ENCODE measurements at places on chromosomes 5 and 9.

DNA sequence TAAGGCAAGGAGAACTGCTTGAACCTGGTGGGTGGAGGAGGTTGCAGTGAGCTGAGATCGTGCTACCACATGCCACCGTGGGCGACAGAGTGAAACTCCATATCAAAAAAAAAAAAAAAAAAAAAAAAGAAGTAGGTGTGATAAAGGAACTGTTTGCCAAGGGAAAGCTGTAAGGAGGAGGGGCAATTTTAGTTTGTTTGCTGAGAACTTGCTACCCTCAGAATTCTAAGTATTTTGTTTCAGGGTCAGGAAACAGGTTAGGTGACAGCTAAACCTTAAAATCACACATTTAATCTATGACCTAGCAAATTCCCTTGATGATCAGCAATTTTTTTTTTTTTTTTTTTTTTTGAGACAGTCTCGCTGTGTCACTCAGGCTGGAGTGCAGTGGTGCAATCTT lies 7.2 kb upstream of the ARRDC3 start:
- no peak for DNase-seq

GRCh38 chr5:118224546-118224945 lies 763.8 kb downstream of the DTWD2 start:
- no peak for DNase-seq

- no peak for DNase-seq
Observed at GRCh38 chr9:5850724-5851122, 17.8 kb upstream of the ERMP1 start.

DNA sequence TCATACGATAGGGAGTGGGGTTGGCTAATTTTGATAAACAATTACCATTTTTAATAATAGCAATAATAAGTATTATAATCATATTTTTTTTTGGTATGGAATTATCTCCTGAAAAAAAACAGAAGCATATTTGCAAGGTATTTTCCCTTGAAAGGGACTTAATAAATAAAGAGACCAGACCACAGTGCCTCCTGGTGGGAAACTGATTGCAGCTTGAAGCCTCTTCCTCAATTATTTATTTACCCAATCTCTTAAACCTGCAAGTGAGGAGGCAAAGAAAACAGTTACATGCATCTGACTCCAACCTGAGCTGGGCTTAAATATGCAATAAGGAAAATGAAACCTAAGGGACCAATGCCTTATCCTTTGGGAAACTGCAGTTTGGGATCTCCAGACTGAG lies 388.1 kb upstream of the ACO1 start:
- no peak for DNase-seq

GRCh38 chr5:56326116-56326515 lies 93.0 kb upstream of the ANKRD55 start:
- no peak for DNase-seq

DNA sequence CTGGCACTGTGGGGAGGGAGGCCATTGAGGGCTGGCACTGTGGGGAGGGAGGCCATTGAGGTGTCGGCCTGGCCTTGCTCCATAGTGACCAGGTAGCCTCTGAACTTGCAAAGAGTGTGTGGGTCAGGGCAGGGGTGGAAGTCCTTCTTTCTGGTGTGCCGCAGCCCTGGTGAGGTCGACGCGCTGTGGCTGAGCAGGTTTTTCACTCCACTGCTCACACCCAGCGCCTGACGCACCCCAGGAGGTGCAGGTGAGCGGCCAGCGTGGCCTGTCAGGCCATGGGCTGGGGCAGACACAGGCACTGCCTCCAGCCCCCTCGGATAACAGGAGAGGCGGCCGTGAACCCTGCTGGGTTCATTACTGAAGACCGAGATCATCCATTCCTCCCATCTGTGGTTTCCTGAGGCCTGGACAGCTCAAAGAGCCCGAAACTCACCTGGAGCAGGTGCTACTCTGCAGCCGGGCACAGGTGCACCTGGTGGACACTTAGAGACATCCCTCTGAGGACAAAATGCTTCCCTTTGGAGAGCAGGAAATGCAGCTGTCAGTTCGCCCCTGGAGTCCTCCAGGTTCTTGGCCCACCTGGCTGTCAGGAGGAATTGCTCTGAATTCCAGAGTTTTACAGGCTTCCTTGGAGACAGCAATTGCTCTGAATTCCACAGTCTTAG lies 32.4 kb downstream of the LHX3 start:
- no peak for DNase-seq

DNA sequence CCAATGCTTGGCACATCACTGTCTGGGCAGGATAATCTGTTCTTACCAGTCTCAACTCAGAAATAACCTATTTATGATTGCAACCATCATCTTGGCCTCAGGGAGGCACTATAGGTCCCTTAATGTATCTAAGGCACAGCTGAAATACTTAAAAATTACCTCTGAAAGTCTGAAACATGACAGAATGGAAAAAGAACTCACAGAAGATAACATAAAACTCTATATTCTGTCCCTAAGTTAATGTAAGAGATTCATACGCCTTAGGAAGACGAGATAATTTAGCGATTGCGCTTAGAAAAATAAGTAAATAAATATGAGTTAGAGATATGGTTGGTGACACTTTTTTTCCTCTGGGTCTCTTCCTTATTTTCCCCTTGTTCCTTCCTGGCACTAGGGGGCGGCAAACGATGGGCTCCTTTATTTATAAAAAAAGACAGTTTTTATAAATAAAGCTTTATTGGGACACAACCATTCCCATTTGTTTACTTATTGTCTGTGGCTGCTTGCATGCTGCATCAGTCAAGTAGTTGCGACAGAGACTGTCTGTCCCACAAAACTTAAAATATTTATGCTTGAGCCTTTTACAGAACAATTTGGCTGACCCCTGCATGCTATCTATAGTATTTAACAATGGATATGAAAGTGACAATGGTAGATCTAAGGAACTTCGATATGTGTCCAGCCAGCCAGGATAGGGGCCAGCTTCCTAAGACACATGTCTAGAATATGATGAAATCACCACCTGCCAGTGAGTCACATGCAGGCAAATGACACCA lies 79.6 kb downstream of the PDE4D start:
- peak; percentile 28 for DNase-seq

GRCh38 chr9:1759771-1760300 lies 255.3 kb upstream of the SMARCA2 start:
- no peak for DNase-seq

DNA sequence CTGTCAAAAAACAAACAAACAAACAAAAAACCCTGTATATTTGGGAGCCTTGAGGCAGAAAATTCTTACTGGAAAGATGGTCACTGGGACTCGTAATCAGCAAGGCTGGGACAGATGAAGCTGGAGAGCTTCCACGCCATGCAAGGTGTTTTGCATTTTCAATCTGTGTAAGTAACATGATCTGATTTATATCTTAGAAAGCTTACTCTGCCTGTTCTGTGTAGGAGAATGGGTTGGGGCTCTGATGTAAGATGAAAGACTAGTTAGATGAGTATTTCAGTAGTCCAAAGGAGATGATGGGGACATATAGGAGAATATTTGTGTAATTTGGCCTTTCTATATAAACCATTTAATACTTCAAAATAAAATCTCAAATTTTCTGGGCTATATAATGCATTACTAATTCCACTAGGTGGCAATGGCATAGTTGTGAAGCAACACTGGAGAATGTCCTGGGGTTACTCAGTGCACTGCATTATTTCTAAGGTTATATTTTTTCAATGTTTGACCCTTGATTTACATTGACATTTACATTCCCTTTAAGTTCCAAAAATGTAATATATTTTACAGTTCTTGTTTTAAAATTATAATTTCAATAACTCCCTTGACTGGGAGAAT lies 21.9 kb upstream of the FSD1L start:
- no peak for DNase-seq

DNA sequence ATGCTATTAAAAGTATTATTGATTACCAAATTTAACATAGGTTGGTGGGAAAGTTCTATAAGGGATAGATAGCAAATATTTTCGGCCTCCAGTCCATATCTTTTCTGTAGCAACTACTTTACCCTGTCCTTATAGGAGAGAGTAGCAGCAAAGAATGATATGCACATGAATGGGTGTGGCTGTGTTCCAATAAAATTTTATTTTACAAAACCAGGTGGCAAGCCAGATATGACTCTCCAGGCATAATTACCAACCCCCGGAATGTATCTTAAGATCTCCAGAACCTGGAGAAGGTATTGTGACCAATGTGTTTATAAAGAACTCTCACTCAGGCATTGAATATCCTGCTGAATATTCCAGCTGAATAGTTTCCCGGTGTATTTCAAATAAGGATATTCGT lies 1461.2 kb downstream of the MAT2B start:
- DNase-seq = no peak

DNA sequence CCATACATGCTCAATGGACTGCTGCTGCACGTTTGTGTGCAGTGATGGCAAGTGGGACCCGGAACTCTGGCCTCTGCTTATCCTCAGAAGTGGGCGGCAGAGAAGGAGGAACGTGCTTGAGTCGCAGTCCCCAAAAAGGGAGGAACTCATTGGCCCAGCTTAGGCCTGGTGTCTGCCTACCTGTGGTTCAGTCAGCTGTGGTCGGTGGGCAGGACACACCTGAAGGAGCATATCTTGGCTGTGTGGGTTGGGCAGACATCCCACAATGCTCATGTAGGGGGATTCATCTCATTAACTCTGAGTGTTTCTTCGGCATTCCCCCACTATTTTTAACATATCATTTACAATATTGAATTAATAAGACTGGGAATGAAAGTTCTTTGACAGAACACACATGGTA lies 122.9 kb upstream of the IL12B start:
- DNase-seq = no peak

All from HL-60 (cell line).